ENCODE measurements at places on chromosomes 16 and 17.
A peak's percentile ranks its signal among the peaks of the same experiment; 100 is the strongest.

GRCh38 chr17:79201119-79201518 is 126.5 kb downstream of the ENGASE start:
- DNase-seq, result no peak

DNA sequence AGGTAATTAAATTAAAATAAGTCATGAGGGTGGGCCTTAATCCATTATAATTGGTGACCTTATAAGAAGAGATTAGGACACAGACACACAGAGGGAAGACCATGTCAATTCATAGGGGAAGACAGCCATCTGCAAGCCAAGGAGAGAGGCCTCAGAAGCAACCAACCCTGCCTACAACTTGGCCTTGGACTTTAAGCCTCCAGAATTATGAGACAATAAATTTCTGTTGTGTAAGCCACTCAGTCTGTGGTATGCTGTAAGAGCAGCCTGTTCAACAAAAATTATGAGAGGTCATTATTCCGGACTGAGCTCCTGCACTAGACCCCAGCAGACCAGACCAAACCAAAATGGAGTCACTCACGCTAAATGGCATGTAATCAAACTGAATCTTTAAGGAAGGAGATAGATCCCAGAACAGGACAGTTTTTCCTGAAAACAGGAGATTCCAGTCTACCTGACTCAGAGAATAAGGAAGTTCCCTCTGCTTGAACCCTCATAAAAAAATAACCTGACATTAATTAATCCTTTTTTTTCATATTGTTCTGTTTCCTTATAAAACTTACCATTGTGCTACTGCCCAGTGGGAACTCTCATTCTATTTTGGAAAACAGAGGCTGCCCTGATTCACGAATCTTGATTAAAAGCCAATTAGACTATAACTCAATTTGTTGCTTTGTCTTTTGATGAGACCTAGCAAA is 74.3 kb downstream of the DNAH3 start:
- DNase-seq, result no peak

DNA sequence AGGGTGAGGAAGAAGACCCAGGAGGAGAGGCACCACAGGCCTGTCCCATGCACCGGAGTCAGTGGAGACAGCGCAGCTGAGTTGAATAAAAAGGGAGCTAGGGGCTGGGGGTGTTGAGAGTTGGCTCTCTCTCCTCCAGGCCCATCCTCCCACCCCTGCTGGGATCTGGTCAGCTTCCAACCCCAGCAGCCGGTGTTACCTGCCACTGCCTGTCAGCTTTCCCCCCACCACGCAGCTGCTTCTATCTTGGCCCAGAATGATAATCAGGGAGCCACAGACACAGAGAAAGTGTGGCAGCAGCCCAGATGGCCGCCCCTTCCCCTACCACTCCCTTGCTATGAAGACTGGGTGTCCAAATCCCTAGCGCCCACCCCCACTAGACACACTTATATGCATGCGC is 120.6 kb upstream of the RPL38 start:
- DNase-seq, result no peak

GRCh38 chr16:87143661-87144121 is 173.5 kb downstream of the C16orf95 start:
- DNase-seq, result no peak

GRCh38 chr17:40279402-40279801 is 8.3 kb upstream of the CDC6 start:
- DNase-seq, result peak; percentile 24

GRCh38 chr16:75947626-75948239 is 221.4 kb upstream of the CPHXL start:
- no peak for DNase-seq

DNA sequence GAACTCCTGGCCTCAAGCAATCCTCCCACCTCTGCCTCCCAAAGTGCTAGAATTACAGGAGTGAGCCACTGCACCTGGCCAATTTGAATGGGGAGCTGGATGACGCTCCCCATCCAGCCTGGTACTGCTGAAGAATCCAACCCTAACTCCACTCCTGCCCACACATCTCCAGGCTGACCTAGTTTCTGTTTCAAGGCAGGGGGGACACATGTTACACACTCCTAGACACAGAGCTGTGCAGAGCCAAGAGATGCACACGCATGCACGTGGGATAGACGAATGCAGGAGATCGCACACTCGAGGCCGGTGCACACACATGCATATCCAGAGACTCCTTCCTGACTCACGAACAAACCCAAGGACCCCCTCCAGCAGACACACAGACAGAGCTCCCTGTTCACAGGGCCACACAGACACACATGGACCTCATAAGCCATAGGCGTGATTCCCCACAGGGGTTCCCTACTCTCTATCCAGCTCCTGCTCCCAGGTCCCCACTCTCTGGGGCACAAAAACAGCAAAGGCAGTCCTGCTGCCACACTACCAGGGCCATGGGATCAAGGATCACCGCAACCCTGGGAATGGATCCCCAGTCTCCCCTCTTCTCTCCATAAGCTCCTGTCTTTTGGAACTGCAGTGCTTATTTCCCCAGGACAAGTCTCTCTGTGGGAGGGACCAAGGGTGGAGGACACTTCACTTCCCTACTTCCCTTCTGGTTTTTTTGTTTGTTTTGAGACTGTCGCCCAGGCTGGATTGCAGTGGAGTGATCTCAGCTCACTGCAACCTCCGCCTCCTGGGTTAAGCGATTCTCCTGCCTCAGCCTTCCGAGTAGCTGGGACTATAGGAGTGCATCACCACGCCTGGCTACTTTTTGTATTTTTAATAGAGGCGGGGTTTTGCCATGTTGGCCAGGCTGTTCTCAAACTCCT is 14.4 kb downstream of the EPOP start:
- no peak for DNase-seq

GRCh38 chr17:39096508-39097149 is 54.8 kb downstream of the PLXDC1 start:
- peak; percentile 45 for DNase-seq

GRCh38 chr17:13883659-13884058 is 185.6 kb upstream of the COX10 start:
- no peak for DNase-seq

- no peak for DNase-seq
These were observed 113.5 kb upstream of the MED13 start for GRCh38 chr17:62178579-62178978.

DNA sequence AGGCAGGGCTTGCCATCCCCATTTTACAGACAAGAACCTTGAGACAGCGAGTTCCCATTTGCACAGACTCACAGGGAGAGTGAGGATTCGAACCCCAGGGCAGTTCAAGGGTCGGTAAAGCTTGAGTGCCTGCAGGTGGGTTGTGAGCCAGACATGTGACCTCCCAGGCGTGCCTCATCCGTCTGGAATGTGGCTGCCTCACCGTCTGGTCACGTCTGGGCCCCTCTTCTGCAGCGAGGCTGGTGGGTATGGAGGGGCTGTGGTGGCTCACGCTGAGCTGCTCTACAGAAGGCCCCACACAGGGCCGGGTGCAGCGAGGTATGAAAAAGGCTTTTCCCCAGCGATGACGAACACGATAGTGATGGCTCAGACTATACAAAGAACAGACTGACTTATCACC is 35.8 kb upstream of the LHX1 start:
- DNase-seq, result no peak

- no peak for DNase-seq
These were observed 51.3 kb downstream of the ADCY9 start for GRCh38 chr16:4064950-4065352.

GRCh38 chr16:66346221-66346620 is 20.3 kb upstream of the CDH5 start:
- DNase-seq, result no peak

- DNase-seq, result peak; percentile 51
These were observed 21.0 kb upstream of the G6PC1 start for GRCh38 chr17:42879596-42879985.

- no peak for DNase-seq
These were observed 90.7 kb upstream of the SMIM36 start for GRCh38 chr17:55601874-55602364.

GRCh38 chr16:1612320-1613111 is at the start of gene CRAMP1:
Gene CRAMP1 (plus strand): TSS chr16:1612360. CDS start chr16:1614640, 2,280 bp downstream.
- no peak for DNase-seq

- DNase-seq, result no peak
These were observed 54.7 kb downstream of the PGS1 start for GRCh38 chr17:78433013-78433727.

- DNase-seq, result no peak
These were observed 7.1 kb downstream of the COPZ2 start for GRCh38 chr17:48030531-48030930.

DNA sequence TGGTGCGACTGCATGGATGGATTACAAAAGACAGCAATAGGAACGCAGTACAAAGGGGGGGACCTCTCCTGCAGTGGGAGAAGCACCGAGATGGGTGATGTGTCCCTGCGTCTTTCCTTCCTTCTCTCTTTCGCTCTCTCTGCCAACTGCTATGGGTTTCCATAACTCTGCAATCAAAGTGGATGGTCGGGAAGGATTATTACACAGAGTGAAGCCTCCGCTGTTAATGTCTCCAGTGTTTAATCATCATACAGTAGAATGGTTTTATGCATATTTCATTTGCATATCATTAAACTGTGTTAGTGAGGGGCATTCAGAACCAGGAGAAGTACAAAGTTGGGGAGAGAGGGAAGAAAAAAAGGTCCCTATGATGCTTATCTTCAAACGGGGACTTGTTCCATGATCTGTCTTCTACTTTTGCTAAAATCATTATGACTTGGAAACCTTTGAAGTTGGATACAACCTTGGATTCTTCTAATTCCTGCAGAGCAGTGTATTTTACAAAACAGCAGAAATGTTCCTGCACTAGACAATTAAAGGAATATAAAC is 255.9 kb upstream of the PMFBP1 start:
- no peak for DNase-seq

DNA sequence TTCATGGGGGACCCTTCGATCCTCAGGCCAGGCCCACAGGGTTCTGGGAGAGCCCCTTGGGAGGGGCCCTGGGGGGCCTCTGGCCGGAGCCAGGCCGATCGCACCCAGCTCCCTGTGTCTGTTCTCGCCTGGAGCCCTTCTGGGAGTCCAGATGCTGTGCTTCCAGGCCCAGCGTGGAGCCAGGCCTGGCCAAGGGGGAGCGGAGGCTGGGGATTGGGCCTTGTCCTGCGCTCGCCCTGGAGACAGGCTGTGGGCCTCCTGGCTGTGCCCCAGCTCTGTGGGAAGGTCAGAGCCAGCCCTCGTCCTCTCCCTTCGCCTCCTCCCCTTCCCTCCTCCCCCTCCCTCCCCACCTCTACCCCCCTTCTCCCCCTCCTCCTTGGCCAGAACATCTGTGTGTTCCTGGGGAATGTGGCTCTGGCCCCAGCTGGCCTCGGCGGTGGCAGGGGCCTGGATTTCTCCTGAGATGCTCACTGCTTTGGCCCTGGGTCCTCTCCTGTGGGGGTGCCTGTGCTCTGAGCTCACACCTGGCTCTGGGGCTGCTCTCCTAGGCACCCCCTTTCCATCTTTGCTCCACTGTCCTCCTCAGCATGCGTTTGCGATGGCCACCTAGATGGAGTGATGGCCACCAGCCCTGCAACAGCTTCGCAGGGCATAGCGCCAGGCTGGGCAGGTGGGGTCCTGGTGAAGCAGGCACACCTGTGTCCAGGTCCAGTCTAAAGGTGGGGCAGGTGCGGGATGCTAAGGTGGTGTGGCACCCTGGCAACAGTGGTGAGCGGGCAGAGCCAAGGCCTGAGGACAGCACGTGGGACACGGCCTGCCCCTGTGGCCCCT is 90.6 kb upstream of the CIBAR2 start:
- no peak for DNase-seq

DNA sequence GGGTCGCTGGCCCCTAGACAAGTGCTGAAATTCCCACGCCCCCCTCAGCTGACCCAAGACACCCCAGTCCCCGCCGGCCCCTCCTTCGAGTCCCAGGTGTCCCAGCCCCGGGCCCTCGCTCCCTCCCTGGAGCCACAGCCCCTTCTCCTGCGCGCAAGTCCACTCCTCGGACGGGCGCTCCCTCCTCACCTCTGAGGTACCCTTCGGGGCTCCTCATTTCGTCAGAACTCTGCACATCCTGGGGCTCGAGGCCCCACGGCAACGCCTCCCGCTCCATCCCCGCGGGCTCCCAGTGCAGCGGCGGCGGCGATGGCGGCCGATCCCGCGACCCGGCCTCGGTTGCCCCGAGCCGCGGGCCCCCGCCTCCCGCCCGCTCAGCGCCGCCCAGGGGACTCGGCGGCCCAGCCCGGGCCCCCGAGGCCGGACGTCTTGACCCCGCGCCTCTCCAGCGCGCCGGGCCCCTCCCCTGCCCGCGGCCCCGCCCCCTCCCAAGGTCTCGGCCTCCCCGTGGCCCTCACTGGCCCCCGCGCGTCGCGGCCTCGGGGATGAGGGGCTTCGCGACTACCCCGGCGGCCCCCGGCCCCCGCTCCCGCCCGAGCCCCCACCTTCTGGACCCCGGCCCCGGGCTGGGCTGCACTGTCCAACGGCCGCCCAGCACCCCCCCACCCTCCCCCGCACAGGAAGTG is at the start of gene ZNF768:
ZNF768 (minus strand) TSS at position 430 of the 686 bp plus-strand sequence; CDS start at position 277, 153 bp downstream.
- no peak for DNase-seq

GRCh38 chr16:19281246-19281645 is 4.3 kb upstream of the CLEC19A start:
- no peak for DNase-seq

DNA sequence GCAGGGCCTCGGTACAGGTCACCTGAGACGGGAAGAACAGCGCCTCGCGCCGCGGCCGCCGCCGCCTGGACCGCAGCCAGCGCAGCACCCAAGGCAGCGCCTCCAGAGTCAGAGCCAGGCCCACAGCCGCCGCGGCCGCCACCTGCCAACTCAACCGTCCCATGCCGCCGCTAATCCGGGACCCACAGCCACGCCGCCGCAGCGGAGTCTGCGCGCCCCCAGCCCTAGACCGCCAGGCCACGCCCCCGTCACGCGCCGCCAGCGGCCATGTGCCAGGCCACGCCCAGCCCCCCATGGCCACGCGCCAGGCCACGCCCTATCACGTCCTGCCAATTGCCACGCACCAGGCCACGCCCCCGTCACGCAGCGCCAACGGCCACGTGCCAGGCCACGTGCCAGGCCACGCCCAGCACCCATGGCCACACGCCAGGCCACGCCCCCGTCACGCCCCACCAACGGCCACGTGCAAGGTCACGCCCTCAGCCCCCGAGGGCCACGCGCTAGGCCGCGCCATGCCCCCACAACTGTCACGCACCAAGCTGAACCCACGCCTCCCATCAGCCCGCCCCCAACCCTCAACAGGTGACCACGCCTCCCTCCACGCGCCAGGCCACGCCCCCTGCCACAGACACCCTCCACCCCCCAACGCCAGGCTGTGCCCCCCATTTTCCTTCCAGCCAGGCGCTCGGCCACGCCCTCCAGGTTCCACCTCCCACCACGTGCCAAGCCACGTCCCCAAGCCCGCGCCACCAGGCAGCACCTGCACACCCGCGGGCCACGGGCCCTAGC is at the start of gene PLD6:
PLD6 (minus strand) TSS at position 210 of the 789 bp plus-strand sequence; CDS start at position 163, 47 bp downstream.
- peak; percentile 49 for DNase-seq

- no peak for DNase-seq
These were observed 9.4 kb downstream of the MLKL start for GRCh38 chr16:74691093-74691855.

GRCh38 chr16:64990101-64990500 is 131.8 kb downstream of the CDH11 start:
- DNase-seq, result peak; percentile 97

DNA sequence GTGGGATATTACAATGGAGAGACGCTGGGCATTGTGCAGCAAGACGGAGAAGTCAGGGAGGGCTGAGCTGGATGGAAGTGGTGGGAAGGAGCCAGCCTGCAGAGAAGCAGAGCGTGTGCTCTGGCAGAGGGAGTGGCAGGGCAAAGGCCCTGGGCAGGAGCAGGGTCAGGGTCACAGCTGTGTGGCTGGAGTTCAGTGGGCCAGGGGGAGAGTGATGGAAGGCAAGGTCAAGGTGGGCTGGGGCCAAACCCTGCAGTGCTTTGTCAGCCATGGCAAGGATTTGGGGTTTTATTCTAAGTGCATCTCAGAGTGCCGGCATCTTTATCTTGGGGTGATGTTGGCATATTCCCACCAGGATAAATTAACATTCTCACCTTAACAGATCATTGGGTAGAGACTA is 31.9 kb upstream of the C16orf78 start:
- no peak for DNase-seq

- DNase-seq, result no peak
These were observed 17.1 kb upstream of the PHB1 start for GRCh38 chr17:49431743-49432142.
